Lung microvascular endothelial cell (primary cell): ENCODE measurements at places on chromosomes 11 and 22. TPM values are rescaled to one million over a fixed set of nuclear protein-coding genes. Genes with fewer than 3 reads are reported as not detected.

The SART1 gene
- 25.7 and 30.2 TPM in 2 replicates for total RNA-seq

The USH1C gene
- not detected in 2 replicates for total RNA-seq

DNA sequence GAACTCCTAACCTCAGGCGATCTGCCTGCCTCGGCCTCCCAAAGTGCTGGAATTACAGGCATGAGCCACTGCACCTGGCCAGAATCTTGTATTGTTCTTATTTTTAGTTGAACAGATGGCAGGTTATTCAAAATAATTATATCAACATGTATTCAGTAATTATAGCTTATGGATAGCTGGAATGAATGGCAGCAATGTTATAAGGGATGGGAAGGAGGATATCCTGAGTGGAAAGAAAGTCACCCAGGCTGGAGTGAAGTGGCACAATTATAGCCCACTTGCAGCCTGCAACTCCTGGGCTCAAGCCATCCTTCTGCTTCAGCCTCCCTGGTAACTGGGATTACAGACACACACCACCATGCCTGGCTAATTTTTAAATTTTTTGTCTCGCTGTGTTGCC lies 88.1 kb downstream of the MED15 start:
- no peak for DNase-seq

GRCh38 chr22:44711241-44711560 lies 9.2 kb downstream of the PRR5 start:
- DNase-seq, result no peak

DNA sequence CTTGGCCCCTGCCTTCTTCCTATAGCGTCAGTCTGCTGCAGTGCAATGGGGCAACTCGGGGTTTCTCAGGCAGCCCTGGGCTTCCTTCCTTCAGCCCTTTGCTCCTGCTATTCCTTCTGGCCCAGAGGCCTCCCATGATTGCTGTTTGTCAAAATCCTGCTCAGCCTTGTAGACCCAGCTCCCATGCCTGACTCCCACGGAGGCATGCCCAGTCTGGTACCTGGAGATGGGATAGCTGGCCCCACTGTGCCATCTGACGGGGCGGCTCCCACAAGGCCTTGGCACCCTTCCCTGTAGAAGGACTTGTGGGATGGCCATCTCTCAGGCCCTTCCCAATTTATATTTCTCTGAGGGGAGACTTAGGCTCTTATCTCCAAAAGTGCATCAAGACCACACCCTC lies 590 bp upstream of the CD6 start:
- no peak for DNase-seq

The POU2AF1 gene
- not detected in 2 replicates for total RNA-seq

GRCh38 chr11:27187848-27188621 lies 147.4 kb downstream of the BBOX1 start:
- no peak for DNase-seq
